ENCODE measurements at places on chromosomes 1 and 21.

DNA sequence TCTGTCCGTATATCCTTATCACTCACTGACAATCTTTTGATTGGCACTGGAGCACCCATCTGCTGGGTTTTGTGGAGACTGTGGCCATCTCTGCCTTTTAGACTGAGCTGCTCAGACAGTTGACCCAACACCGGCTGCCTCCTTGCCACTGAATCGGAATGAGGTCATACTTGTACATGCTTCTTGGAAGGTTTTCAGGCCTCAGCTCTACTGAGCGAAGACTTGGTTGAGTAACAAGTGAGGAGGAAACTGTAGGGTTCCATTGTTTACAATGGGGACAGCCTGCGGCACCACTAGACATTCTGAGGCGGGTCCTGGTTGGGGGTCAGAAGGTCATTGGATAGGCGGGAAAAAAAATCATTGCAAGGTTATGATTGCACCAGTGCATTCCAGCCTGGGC, 320.3 kb downstream of the KIF26B start:
- no peak for DNase-seq

DNA sequence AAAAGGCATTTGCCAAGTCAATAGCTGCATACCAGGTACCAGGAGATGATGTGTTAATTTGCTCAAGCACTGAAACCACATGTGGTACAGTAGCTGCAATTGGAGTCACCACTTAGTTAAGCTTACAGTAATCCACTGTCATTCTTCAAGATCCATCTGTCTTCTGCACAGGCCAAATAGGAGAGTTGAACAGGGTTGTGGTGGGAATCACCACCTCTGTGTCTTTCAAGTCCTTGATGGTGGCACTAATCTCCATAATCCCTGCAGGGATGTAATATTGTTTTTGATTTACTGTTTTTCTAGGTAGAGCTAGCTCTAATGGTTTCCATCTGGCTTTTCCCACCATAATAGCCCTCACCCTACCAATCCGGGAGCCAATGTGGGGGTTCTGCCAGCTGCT, 91.9 kb downstream of the FCRL5 start:
- no peak for DNase-seq

DNA sequence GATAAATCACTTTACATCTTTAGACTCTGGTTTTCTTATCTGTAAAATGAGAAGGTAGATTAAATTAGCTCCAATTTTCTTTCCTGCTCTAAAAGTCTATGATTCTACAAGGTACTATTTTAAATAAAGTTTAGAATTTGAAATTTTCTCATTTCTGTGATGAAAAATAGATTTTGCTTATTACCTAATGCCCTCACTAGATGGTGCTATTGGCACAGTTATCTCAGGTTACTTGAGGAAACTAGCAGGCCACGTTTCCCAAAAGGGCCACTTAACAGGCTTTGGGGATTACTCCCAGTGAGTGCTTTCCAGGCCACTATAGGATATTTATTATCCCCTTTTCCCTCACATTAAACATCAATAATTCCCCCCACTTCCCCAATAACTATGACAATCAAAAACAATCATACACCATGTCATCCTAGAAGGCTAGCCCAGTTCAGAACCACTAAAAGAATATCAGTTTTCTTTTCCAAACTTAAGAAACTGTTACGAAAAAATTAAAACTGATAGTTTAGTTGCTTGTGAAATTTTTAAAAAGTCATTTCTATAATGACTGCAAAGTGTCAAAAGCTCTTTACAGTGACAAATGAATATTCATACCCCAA, 30.6 kb downstream of the OMA1 start:
- DNase-seq: no peak

DNA sequence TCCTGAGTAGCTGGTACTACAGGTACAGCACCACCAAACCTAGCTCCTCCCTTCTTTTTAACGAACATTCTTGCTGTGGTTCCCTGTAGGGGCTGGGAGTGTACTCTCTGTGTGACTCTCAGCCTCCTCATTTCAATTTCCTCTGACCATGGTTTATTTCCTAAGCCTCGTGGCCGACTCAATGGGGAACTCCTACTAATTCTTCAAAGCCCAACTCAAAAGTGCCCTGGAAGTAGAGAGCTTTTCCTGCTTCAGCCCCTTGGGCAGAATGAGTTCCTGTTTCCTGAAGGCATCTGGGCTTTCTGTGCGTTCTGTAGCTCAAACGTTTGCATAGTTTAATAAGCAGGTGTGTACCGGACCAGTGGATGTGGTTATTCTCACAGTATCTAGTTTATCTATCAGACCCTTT, 70.9 kb upstream of the ACOT11 start:
- no peak for DNase-seq

GRCh38 chr1:42214447-42214871, 49.9 kb upstream of the GUCA2A start:
- no peak for DNase-seq

GRCh38 chr1:186033847-186034271, 299.7 kb downstream of the HMCN1 start:
- no peak for DNase-seq

- no peak for DNase-seq
Measured at GRCh38 chr1:203077956-203078355, 7.9 kb downstream of the MYOG start.

DNA sequence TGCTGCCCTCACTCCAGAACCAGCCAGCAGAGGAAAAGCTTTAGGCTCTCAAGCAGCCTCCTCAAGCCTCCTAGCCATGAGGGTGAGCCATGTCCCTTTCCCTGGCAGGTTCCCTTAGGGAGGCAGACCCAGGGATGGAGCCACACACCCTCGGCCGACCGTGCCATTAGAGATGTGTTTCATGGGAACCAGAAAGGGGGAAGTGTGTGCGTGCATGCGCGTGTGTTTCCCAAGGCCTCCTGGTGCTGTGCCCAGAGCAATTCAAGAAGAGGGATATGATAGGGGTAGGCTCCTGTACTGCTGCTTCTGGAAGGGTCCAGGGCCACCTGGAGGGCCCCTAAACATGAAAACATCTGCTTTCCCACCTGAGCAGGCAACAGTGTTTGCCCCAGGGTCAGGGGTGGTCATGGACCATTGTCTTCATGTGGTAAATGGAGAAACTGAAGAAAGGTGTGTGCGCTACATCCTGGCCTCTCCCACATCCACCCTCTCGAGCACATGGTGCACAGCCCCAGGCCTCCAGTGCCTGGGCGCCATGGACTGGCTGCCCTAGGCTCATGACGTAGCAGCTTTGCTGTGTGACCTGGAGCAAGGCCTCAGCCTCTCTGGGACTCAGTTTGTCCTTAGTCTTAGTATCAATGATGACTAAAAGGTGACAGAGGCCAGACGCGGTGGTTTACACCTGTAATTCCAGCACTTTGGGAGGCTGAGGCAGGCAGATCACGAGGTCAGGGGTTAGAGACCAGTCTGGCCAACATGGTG, 48.1 kb downstream of the SYF2 start:
- no peak for DNase-seq

- no peak for DNase-seq
Measured at GRCh38 chr1:41535716-41536115, 51.2 kb upstream of the EDN2 start.

DNA sequence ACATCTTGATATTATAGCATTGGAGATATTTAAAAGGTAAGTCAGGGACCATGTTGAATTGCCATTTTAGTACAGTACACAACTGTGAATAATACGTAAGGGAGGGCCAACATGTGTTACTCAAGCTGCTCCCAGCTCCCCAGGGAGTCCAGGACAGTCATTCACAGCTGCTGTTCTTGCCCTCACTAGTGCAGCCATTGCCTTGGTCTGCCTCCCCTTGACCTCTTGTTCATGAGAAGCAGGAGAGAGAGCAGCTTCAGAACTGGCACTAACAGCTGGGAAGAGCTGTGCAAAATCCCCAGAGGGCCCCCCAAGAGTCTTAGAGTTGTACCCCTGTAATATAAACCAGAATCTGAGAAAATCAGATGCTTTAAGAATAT, 16.4 kb downstream of the TCEANC2 start:
- DNase-seq: no peak

DNA sequence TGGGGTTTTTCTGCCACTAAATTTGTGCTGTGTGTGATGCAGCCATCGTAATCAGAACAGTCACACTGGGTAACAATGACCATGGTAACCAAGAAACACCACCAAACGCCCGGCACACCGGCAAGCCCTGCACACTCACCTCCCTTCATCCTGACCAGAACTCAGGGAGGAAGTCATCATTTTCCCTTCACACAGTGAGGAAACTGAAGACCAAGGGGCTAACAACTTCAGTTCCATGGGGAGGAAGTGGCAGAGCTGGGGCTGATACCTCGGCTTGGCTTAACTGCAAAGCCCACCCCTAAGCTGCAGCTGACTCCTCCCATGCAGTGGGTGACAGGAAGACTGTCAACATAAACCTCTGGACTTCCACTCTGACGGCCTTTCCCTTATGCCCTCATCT, 69.3 kb upstream of the BCAR3 start:
- no peak for DNase-seq

DNA sequence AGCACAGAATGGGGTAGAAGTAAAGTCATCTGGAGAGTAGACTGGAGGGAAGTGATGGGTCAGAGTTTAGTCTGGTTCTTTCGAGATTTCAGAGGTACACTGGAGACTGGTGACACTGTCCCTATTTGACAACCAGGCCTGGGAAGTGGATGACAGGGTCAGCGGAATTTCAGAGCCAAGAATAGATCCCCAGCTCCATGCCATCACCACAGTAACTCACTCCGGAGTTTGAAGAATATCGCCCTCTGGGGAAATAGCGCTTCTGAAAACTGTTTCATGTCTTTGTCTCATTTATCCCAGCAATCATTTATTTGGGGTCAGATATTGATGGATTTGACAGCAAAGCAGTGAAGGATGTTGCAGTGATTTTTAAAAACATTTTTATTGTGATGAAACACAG, 7.6 kb upstream of the NFASC start:
- no peak for DNase-seq

GRCh38 chr1:26771643-26772321, 16.0 kb upstream of the PIGV start:
- DNase-seq: no peak

DNA sequence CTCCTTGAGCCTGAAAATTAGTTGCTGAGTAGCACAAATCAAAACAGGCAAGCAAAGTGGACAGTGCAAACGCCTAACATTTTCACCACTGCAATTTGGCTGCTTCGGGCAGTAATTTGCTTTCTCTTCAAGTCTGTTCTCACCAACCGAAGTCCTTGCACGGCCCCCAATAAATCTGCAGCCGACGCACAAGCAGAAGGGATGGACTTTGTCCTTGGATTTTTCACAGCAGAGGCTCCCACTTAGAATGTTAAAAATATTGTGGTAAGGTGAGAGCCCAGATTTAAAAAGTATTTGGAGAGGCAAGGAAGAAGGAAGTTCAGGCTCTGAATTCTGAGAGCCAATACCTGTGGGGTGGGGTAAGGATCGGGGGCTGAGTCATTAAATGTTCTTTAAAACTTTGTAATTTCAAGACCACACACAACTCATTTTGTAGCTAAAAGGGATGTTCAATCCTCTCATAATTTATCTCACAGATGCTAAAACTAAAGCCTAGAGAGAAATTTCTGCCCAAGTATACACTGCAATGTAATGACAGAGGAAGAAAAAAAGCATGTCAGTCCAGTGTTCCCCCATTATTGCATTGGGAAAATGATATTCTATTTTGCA, 6.2 kb downstream of the CD247 start:
- DNase-seq: no peak

DNA sequence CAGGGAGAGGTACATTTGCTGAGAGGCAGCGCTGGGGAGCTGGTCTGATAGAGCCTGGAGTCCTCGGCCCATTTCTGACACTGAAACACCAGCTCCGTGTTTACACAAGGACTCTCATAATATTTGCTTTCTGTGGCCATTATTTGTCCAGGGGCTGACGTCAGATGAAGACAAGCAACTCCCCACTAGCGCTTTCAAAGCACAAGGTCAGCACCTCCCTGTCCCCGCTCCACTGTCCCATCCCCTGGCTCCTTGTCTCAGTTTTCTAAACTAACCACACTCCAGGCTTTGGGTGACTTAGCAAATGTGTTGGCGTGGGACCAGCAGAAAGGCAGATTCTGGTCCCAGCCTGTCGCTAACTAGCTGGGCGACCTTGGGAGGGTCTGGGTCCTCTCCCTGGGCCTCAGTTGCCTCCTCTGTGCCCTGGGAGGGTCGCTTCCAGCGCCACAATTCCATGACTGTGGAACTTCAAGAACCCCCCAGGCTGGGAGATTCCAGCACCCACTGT, 37.4 kb upstream of the ZBTB40 start:
- no peak for DNase-seq

GRCh38 chr1:185480545-185480944, 163.5 kb upstream of the IVNS1ABP start:
- no peak for DNase-seq

DNA sequence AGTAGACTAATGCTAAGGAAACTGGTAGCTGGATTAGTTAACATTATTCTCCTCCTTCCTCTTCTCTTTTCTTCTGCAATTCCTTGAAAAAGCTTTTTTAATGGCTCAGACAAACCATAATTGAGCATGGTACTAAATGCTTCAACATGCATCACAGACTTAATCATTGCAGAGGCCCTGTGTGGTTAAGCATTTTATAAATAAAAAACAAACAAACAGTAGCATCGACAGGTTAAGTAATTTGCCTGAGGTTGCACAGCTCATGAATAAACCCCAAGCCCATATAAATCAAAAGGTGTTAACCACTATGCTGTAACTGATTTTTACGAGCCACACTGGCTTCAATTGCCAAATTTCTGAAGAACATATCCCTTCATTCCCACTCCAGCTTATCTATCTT, 462.1 kb downstream of the LMO4 start:
- no peak for DNase-seq

DNA sequence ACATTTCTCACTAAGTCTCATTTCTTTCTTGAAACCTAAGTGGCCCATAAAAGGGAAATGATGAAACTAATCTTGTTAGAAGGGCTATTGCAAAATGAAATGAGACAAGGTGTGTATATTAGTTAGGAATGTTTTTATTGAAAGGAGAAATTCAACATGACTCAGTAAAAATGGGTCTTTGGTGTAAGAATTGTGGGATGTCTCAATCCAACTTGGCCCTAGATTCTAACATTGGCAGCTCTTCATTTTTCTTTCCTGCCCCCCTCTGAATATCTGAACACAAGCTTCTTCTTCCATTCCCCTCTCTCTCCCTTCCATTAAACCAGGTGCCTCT, 26.8 kb upstream of the TARBP1 start:
- no peak for DNase-seq

DNA sequence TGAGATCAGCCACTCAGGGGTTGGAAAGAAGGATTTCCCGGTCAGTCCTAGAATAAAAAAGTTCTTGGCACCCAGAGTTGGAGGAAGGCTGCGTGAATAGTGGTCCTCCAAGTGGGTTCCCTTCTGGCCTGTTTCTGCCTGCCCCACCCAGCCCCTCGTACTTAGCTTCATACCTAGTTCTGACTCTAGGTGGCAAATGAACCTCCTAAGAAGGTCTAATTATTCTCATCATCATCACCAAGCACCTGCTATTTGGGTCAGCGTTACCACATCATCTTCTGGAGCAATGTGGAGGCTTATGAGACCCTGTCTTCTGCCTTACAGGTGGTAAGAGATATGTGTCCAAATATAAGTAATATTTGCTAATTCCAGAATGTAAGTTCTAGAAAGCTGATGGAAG, 35.9 kb upstream of the NFASC start:
- DNase-seq: no peak

- DNase-seq: no peak
Measured at GRCh38 chr1:101221945-101222429, 14.8 kb upstream of the S1PR1 start.
